ENCODE measurements at places on chromosomes 6 and 20.

- DNase-seq: no peak
Observed at GRCh38 chr6:48747040-48747439, 636.0 kb upstream of the PTCHD4 start.

- no peak for DNase-seq
Observed at GRCh38 chr6:152750694-152751093, at the start of gene VIP. Gene VIP, plus strand, starts transcription at chr6:152750797. Its CDS starts 1,381 bp downstream, at chr6:152752178.

DNA sequence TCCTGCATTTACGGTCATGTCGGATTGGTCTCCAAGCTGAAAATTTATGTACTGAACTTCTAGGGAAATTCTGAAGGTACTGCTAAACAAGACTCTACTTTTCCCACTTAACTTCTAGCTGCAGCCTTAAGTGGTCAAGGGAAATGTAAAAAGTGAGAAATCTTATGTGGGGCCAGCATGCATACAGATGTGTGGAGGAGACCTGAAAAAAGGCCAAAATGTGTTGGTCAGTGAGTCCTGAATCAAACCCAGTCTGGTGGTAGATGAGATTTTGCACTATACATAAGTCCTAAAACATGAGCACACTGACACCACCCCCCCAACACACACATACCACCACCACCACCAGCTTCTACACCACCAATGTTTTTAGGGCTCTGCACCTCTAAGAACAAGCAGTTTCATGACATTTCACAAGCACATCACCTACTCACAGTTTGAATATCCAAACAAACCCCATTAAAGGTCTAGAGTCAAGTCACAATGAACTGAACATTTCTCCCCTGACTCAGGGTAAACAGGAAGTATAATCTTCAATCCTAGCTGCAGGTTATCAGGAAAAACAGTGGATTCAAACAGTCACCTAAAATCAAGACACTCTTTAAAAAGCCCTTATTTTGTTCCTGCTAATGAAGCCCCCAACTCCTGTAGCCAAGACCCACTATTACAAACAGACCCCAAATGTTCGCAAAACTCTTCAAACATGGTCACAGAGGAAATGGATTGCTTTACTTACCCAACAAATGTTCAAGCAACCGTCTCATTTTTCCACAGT is 1.6 kb downstream of the ZMYND8 start:
- DNase-seq: no peak

DNA sequence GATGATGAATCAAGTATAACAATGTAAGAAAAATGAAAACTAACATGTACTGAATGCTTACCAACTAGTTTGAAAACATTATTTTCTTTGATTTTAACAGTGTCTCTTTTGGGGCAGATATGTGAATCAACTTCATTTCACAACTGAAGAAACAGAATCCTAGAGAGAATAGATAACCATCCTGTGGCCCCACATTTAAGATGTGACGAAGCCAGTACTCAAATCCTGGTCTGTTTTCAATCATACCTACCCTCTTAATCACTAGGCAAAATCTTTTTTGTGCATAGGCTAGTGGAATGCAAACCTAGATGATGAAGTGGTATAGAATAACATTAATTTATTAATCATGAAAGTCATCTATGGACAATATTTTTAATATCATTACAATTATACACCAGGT is 371.6 kb upstream of the EPHA7 start:
- no peak for DNase-seq

DNA sequence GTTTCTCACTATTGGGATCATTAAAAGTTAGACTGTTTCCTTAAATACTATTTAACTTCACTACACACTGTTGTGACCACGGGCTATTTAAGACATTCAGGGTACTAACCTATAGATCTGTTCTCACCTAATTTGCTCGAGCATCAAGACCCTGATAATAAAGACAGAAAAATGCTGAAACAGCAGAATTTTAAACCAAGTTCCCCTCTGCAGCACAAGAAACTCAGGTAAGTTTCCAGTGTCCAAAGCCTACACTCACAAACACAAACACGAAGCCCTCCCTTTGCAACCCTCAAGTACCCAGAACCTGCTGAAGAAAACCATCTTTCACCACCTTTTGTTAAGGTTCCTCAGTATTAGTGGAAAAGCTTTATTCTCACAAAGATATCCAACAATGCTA is 4.0 kb downstream of the SNX5 start:
- DNase-seq: no peak

DNA sequence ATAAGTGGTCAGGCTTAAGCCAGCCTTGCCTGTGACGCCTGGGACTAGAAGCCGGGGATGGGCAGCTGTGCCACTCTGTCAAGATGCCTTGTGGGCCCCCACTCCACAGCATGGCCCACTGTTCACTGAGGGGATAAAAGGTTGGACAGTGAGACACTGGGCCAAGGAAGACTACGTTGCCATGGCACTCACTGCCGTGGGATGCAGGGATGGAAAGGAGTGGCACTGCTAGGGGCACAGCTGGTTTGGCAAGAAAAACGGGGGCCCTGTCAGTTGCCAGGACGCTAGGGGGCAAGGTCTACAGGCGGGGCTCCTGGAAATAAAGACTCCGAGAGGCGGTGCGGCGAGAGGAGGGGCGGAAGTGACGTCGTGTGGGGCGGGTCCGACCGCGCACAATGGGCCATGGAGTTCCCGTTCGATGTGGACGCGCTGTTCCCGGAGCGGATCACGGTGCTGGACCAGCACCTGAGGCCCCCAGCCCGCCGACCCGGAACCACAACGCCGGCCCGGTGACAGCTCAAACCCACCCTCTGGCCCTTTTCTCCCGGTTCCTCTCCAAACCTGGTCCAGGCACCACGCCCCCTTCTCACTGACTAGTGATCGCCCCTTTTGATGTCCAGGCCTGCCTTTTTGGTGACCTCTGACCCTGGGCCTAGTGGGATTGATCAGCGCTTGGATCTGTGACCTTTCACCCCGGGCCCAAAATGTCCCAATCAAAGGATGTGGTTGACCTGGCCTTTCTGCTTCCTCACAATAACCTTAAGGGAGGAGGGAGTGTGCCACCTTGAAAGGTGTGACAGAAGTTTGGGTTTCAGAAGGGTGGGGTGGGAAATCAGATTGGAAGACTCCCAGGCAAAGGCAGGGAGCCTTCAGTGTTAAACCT is at the start of gene ATAT1:
Gene ATAT1 (plus strand): TSS at position 391 of the 883 bp plus-strand sequence.
- DNase-seq: peak; percentile 85

- no peak for DNase-seq
Observed at GRCh38 chr6:7236306-7237209, 76.4 kb downstream of the SSR1 start.

DNA sequence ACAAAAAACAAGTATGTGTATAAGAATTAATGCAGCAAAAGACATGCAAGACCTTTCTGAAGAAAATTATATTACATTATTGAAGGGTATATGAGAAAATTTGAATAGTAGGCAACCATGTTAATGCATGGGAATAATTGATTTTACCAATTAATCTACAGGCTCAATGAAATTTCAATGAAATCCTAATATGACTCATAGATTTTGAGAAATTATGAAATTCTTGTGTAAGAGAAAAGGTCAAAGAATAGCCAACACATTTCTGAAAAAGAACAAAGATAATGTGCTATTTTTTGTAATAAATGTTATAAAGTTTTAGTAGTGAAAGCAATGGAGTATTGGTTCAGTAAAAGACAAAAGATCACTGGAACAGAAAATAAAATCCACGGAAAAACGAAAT is 18.4 kb downstream of the TSBP1 start:
- no peak for DNase-seq

DNA sequence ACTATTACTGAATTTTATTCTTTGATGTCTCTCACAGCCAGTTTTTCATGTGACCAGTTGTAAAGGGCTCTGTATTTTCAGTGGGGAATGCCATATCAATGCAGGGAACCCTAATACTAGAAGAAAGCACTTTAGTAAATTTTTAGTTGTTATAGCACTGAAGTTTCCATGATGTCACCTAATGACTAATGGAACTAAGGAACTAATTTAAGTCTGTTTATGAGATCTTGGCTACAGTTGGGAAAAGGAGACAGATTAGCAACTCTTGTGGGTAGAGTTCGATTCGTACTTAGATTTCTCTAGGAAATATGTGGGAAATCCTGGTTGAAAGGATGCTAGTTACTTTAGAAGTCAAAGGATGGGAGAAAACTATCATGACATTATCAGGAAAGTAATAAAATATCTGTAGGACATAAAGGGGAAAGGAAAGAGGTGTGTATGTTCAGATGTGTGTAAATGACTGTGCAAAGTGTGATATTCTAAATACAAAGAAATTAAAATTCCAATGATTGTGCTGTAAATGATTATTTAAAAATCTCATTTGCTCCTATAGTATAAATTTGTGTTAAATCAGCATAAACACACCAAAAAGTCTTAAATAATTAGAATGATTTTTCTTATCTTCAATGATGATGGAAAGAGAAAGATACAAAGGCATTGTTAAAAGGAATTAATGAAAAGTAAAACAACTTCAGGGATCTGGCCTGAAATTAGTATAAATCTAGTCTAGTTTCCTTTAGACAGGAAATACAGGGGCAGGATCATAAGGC is 103.4 kb downstream of the LRRC1 start:
- DNase-seq: no peak

GRCh38 chr20:8073024-8073832 is 53.7 kb upstream of the TMX4 start:
- DNase-seq: no peak

- no peak for DNase-seq
Observed at GRCh38 chr6:109117346-109118035, 22.2 kb downstream of the CEP57L1 start.

DNA sequence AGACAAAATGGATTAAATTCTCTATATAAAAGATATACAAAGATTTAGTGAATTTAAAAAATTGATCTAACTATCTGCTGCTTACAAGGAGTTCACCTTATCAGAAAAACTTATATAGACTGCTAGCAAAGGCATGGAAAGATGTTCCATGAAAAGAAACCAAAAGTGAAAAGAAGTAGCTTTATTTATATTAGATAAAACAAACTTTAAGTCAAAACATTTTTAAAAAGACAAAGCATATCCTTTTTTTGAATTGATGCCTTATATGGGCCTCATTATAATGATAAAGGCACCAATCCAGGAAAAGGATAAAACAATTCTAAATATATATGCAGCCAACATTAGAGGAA is 334.2 kb downstream of the MEI4 start:
- DNase-seq: no peak

DNA sequence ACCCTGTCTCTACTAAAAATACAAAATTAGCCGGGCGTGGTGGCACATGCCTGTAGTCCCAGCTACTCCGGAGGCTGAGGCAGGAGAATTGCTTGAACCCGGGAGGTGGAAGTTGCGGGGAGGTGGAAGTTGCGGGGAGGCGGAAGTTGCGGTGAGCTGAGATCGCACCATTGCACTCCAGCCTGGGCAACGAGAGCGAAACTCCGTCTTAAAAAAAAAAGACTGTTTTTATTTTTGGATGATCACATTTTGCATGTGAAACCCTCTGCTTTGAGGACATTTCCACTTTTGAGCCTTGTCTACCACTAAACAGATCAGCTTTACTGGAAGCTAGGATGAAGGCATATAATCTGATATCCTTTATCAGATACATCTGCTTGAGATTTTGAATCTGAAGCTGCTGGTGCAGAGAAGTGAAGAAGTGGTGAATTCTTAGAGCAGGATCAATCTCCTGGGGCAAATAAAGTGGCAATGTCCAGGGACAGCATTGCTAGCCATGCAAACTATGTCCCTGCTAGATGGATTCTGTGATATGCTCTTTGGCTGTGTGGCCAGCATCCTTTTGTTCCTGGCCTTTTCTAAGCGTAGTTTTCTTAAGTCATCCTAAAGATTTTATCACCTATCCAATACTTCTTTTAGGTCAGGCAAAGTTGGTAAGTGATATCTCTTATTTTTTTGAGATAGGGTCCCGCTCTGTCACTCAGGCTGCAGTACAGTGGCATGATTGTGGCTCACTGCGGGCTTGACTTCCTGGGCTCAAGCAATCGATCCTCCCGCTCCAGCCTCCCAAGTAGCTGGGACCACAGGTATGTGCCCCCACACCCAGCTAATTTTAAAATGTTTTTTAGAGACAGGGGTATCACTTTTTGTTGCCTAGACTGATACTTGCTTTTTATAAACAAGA is 23.3 kb downstream of the RBL1 start:
- no peak for DNase-seq

- no peak for DNase-seq
Observed at GRCh38 chr6:11434565-11435326, 102.8 kb upstream of the TMEM170B start.

- DNase-seq: no peak
Observed at GRCh38 chr6:41511443-41512060, 34.6 kb upstream of the FOXP4 start.

- DNase-seq: peak; percentile 2
Observed at GRCh38 chr6:143449714-143450452, 612 bp downstream of the ADAT2 start.

- no peak for DNase-seq
Observed at GRCh38 chr20:63695424-63696305, 787 bp upstream of the TNFRSF6B start.

DNA sequence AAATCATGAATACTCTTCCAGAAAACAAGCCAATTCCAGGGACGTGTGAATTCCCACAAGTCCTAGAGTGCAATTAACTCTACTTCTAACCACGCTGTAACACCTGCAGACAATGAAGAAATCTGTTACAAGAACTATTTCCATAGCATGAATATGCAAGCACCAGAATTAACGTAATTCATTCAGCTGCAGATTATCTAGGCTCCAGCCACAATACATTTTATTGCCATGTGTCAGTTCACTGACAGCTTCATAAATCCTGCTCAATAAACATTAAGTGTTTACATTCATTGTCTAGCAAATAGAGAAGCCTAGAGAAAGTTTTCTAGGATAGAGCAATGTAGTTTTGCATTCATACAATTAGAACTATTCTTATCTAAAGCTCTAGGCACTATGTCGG is 1348.5 kb downstream of the GRIK2 start:
- no peak for DNase-seq

GRCh38 chr6:155311086-155311485 is 3.2 kb downstream of the TFB1M start:
- no peak for DNase-seq

DNA sequence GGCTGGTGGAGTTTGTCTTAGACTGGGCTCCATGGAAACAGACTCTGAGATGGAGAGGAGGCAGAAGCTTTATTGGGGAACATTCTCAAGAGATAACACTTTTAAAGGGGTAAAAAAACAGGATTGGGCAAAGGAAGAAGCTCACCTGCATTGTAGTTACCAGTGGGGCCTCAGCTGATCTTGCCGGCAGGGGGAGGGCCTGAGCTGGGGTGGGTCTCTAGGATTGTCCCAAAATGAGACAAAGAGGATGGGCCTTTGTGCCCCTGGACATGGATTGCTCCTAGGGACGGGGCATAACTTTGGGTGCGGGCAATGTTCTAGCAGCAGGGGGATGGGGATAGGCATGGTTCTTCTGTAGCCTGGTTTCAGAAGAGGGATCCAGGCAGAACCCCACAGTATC is 12.5 kb downstream of the SGK2 start:
- no peak for DNase-seq

- no peak for DNase-seq
Observed at GRCh38 chr20:53023732-53024520, 51.8 kb downstream of the TSHZ2 start.

DNA sequence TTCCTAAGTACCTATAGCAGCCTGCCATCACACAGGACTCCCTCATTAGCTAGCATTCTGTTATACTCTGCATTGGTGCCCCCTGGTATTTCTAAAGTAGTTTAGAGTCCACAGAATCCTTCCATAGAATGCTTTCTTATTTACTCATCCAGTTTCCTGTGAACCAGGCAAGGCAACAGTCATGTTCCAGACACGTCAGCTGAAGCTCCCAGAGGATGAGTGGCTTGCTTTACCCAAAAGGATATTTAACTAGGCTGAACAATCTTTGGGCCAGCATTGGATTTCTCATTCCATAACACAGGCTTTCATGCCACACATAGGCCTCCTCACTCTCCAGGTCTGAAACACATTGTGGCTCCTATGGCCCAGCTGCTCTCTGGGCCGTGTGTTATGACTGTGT is 203.8 kb upstream of the MAP3K7 start:
- DNase-seq: no peak
